ENCODE measurements at places on chromosomes 7 and 10.

DNA sequence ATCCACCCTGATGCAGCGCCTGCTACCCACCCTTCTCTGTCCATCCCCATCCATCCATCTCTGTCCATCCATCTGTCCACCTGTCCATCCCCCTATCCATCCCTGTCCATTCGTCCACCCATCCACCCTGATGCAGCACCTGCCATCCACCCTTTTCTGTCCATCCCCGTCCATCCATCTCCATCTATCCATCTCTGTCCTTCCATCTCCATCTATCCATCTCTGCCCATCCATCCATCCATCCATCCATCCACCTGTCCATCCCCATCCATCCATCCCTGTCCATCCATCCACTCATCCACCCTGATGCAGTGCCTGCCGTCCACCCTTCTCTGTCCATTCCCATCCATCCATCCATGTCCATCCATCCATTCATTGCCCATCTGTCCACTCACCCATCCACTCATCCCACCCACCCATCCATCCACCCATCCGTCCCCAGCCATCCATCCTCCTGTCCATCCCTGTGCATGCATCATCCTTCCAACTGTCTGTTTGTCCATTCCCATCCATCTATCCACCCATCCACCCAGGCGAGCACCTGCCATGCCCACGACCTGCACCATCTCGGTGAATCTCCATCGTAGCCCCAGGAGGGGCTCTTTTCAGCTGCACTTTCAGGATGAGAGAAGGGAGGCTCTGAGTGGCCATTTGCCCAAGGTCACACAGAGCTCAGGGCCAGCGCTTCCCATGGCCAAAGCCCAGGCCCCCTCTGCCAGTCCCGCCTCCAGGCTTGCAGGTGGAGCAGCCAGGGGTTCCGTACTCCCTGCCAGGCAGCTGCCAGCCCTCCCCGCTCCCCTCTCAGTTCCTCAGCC lies 137.4 kb downstream of the LHPP start:
- DNase-seq = no peak

- DNase-seq = no peak
Measured at GRCh38 chr10:72981882-72982529, 27.4 kb upstream of the PLA2G12B start.

- DNase-seq = no peak
Measured at GRCh38 chr7:151472644-151473380, 32.9 kb upstream of the CRYGN start.

- no peak for DNase-seq
Measured at GRCh38 chr7:128812514-128813168, 17.6 kb upstream of the FLNC start.

- DNase-seq = no peak
Measured at GRCh38 chr10:109937460-109938065, 14.3 kb upstream of the XPNPEP1 start.

- DNase-seq = no peak
Measured at GRCh38 chr10:93226619-93227018, 152.9 kb downstream of the CYP26A1 start.

DNA sequence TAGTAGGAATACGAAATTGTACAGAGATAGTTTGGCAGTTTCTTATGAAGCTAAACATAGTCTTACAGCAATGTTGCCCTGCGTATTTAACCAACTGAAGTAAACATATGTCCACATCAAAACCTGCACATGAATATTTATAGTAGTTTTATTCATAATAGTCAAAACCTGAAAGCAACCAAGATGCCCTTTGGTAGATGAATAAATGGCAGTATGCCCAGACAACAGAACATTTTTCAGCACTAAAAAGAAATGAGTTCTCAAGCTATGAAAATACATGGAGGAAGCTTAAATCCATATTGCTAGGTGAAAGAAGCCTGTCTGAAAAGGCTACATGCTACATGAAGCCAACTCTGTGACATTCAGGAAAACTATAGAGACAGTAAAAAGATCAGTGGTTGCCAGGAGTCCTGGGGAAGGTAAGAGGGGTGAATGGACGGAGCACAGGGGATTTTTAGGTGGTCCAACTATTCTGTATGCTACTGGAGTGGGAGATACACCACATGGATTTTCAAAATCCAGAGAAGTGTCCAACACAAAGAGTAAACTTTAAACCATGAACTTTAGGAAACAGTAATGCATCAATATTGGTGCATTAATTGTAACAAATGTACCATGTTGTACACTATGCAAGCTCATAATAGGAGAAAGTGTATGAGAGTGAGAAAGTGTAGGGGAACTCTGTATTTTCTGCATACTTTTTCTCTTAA lies 17.6 kb downstream of the GPRIN2 start:
- DNase-seq = no peak

DNA sequence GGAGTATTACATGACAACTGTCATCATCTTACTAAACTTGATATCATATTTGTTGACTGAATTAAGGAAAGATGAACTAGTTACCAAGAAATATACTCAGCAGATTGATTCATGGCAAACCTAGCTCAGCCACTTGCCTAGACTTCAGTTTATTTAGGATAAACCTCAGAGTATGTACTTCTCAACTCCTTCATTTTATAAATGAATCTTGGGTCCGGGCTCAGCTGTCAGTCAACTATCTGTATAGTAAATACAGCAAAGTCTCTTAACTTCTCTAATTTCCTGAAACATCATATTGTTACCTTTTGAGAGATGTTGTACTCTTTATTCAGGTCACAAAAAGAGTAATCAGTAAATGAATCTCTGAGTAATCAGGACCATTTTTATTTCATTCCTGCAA lies 211.0 kb upstream of the KLF14 start:
- DNase-seq = no peak

GRCh38 chr7:122413339-122413738 lies 108.8 kb upstream of the FEZF1 start:
- DNase-seq = no peak

DNA sequence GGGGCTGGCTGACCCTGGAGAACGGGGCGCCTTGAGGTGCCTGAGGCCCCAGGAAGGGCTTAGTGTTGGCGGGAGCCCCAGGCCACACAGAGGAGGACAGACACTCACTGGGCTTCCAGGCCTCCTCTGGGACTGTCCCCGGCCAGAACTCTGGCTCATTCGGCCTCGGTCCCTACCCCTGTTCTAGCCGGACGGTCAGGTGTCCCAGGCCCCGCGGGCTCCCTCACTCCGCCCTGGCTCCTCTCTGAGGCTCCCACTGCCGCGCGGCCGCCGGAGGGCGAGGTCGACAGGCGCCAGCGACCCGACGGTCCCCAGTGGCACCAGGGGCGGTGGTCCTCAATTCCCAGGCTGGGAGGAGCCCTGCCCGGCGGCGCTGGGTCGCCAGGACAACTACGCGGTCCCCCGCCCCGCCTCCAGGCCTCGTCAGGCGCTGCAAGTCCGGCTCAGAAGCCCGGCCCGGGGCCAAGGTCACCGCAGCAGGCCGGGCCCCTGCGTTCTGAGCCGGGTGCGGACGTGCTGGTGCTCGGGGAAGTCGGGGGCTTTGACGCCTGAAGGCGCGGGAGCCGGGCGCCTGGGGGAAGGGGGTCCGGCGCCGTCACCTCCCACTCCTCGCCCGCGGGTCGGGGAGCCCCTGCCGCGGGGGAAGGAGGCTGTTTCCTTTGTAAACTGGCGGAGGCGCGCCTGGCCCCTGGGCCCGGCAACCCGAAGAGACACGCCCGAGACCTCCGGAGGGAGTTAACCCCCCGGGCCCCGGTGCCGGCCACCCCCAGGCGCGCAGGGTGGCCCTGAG lies 1.1 kb upstream of the PWWP2B start:
- no peak for DNase-seq

GRCh38 chr10:3295582-3296151 lies 123.1 kb upstream of the PITRM1 start:
- DNase-seq = no peak

DNA sequence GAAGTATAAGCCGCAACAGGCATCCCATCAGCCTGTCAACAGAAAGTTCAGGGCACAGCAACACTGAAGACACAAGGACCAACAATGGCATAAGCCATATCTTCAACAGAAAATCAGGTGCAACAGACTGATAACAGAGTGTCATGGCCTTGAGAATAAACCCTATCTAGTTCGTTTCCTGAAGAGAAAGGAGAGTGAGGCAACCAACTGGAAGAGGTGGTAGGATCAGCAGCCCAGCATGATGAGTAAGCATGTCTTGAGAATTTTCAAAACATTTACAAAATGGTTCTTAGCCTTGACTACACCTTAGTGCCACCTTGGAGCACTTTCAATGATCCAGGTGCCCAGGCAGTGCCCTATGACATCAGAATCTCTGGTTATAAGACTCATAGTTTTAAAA lies 290.2 kb upstream of the SEMA3C start:
- no peak for DNase-seq

- DNase-seq = no peak
Measured at GRCh38 chr10:80497187-80498077, 40.3 kb upstream of the SH2D4B start.

- DNase-seq = no peak
Measured at GRCh38 chr7:67100956-67101361, 104.3 kb downstream of the TYW1 start.

- DNase-seq = no peak
Measured at GRCh38 chr10:12980102-12980661, 21.3 kb downstream of the CCDC3 start.

DNA sequence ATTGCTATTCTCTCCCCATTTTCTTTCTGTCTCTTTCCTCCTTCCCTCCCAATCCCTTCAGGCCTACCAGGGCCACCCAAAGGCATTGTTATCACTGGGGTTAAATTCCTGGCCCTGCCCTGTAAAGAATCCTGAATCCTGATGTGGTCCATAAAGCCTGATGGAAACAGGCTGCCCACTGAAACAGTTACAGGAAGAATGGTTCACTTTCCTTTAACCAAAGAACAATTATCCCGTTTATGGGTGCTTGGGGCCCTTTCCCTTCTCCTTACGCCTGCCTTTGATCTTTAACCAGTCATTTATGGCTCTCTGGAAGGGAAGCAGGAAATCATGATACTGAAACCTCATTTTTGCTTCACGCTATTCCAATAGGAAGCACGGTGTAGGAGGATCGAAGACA lies 273.1 kb upstream of the NEBL start:
- DNase-seq = no peak

- DNase-seq = no peak
Measured at GRCh38 chr10:133438711-133439273, 14.4 kb upstream of the SPRN start.

DNA sequence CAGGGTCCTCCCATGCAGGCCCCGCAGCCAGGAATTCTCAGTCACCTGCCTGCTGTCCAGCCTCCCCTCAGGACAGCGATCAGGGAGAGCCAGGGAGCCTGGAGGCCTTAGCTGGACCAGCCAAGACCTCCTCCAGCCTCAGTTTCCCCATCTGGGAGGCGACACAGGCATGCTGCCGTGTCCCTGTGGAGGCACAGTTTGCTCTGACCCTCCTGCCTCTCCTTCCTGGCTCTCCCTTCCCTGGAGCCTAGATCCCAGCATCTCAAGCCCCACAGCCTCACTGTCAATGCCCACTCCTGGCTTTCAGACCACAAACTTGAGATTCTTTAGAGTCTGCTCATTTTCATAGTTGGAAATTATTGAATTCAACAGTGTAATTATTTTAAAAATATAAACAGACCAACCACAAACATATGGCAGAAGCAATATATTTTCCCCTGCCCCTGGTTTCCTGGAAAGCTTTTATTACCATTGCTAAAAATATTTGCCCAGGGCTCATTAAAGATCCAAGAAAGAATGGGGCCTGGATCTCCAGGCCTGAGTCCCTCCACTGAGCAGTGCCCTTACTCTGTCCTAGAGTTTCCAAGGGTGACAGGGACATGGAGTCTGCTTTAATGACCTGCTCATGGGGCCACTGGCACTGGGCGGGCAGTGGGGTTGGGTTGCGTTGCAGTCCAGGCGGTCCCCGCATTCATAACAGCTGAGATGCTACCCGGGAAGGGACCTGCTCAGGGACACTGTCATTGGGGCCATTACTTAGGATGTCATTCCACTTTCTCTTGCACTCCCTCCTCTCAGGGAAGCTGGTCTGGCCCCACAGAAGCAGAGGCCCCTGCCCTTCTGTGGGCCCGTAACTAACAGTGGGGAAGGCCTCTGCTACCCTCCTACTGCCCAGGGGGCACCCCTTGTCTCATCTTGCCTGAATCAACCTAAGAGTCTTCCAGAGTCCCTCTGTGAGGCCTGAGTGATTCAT lies 81.6 kb upstream of the CHST15 start:
- DNase-seq = no peak

GRCh38 chr10:18254086-18254485 lies 113.9 kb downstream of the CACNB2 start:
- no peak for DNase-seq

- no peak for DNase-seq
Measured at GRCh38 chr10:7544203-7544602, 122.6 kb downstream of the ITIH5 start.

GRCh38 chr10:101536800-101537199 lies 51.3 kb downstream of the POLL start:
- DNase-seq = no peak

- no peak for DNase-seq
Measured at GRCh38 chr7:95687759-95688343, 84.5 kb upstream of the DYNC1I1 start.

DNA sequence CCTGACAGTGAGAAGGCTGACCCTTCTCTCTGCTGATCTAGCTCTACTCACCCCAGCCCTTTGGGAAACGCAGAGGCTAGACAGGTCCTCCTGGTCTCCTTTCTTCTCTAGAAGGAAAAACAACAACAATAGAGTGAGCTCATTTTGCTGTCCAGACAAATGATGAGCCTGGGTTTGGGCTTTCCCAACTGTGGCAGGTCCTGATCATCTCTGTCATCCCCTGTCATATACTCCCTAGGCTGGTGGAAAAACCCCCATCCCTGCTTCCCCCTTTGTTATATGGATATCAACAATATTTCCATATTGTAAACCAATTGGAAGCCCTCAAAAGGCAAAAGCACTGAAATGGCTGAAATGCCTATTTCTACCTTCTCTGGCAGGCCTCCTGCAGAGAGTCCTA lies 9.2 kb upstream of the DDIT4 start:
- DNase-seq = no peak

DNA sequence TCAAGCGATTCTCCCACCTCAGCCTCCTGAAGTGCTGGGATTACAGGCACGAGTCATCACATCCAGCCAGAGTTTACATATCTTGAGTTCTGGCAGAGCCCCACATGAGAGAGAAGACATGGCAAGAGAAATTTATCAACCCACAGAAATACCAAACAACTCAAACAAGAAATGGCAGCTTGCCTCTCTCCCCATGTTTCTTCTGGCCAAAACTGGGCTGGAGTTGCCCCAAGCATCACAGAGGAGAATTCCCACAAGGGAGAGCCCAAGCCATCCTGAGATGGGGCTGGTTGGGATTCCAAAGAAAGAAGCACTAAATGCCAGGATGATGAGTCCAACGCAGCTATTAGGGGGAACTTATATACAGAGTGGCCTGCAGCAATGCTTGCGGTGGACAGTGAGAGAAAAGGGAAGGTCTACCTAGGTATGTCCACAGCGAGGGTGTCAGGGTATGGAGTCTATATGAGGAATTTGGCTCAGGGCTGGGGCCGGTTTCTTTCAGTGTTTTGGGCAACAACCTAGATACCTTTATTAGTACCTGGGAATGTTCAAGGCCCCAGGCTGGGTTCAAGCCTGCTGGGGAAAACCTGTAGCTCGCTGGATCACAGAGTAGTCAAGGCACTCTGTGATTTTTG lies 14.5 kb upstream of the PAX4 start:
- DNase-seq = no peak

All from stimulated activated naive B cell treated with anti-CD40 and anti-IgM and Interleukin-4, amounts not matched to agents 10 μg/mL and 1 μg/mL and 100 μg/mL, for 72 hours (primary cell).